ENCODE measurements at places on chromosomes 13 and 19.

GRCh38 chr13:67023130-67023876 is 206.8 kb downstream of the PCDH9 start:
- no peak for DNase-seq

GRCh38 chr13:65789815-65790214 is 1440.3 kb downstream of the PCDH9 start:
- no peak for DNase-seq

DNA sequence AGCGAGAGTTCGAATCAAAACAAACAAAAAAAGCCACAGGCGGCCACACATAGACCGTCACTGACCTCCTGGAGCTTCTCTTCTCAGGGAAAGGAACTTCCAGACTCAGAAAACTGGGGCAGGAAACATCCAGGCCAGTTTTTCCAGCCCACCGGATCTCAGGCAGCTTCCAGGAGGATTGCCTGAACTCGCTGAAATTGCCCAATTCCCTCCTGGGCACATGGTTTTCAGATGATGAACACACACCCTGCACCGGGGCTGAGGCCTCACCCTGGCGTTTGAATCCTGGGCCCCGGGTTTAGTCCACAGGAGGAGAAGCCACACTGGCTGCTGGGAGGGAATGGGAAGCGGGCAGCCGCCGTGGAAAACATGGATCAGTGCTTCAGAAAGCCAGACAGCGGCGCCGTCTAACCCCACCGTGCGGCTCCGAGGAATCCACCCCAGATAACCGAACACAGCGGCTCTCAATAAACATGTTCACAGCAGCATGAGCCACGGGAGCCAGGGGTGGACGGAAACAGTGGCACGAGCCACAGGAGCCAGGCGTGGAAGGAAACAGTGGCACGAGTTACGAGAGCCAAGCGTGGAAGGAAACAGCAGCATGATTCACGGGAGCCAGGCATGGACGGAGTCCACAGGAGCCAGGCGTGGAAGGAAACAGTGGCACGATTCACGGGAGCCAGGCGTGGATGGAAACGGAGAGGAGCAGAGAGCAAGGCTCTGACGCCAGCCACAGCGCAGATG is 18.2 kb upstream of the PTBP1 start:
- DNase-seq = no peak

DNA sequence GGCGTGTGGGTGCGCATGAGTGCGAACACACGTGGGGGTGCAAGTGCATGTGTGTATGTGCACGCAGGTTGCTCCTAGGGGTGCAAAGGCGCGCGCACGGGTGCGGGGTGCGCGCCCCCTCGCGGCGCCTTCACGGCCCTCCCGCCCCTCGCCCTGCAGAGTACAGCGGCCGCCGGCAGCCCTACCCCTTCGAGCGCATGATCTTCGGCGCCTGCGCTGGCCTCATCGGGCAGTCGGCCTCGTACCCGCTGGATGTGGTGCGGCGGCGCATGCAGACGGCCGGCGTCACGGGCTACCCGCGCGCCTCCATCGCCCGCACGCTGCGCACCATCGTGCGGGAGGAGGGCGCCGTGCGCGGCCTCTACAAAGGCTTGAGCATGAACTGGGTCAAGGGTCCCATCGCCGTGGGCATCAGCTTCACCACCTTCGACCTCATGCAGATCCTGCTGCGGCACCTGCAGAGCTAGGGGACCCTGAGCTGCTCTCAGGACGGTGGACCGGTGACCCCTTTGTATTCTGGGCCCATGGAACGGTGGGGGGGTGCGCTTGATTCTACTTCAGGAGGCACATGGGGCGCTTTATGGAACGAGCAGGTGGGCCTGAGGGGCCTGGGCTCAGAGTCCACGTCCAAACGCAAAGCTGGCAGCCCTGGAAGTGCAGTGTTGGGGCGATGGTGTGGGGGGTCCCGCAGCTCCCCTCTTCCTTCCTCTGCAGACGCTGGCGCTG is 27.7 kb downstream of the TMEM161A start:
- no peak for DNase-seq
